ENCODE measurements at places on chromosomes 1 and 21.

DNA sequence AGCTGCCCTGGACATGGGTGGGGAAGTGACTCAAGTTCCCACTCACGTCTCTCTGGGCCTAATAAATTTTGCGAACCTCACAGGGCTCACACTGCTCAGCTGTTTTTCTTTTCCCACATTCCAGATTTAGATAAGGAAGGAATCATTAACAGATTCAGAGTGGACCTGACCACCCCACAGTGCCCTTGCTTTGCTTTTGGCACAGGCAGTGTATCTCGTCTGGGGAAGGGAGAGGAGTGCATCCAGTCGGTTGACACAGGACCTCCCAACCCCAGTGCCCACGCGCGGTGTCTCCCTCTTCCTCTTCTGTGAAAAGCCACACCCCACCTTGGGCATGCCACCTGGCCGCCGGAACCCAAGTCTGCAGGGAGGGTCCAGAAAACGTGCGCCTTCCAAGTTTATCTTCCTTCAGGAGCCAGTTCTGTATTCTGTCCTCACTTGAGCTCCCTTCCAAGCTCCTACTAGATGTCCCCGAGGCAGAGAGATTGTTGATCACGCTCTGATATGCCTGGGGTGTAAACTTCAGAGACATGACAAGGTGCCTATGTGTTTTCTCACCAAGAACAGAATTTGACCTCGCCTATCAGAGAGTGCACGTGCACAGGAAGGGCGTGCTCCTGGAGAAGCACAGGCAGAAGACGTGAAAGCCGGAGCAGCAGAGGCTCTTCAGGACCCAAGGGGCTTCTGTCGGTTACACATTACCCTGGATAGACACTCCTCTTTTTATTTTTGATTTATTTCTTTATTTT, 9.5 kb upstream of the SLC2A5 start:
- no peak for DNase-seq

GRCh38 chr21:28632755-28633408, 359.8 kb downstream of the LTN1 start:
- peak; percentile 40 for DNase-seq

DNA sequence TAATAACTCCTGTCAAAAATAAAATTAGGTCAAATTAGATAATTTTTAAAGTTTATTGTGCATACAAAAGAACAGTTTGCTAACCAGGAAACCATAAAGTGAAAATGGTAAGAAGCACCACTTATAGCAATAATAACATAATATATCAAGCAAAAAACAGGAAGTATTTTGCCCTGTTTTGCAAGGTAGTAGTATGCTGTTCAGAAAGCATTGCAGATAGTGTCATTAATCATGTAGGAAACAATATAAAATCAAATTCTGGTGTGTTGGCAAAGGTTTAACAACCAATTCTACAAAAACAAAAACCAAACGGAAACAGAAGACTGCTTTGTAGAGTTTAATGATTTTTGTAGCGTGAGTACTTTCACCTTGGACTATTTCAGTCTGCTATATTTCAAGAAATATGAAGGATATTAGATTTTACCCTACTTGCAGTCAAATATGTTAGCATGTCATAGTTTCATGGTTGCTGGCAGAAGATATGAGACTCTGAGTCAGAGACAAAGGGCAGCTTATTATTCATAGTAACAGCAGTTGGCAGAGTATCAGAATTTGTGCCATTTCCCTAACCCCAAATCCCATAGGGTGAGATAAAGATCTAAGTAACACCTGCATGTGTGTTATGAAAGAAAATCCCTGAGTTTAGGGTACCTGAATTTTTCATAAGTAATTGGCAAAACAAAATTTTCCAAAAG, 729.0 kb upstream of the BRINP3 start:
- no peak for DNase-seq

GRCh38 chr1:97073936-97074335, 352.4 kb downstream of the PTBP2 start:
- no peak for DNase-seq

DNA sequence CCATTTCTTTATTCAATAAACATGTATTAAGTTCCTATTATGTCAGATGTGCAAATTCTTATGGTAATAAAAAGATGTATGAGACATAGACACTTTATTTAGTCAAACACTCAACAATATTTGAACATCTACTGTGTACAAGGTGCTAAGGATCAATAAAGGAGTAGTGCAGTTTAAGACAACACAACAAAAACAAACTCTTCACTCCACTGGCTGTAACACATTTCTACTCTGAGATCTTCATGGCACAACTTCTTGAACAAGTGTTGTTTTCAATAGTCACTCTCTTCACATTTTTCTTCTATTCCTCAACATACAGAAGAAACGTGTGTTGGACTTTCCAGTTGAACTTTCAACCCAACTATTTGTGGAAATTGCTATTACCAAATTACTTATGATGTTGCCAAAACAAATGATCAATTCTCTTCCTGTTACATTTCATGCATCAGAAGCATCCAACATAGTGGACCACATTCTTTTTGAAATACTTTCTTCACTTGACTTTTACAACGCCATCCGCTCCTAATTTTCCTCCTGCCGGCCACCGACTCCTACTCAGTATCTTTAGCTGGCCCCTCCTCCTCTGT, 25.4 kb downstream of the HSD3B1 start:
- no peak for DNase-seq

DNA sequence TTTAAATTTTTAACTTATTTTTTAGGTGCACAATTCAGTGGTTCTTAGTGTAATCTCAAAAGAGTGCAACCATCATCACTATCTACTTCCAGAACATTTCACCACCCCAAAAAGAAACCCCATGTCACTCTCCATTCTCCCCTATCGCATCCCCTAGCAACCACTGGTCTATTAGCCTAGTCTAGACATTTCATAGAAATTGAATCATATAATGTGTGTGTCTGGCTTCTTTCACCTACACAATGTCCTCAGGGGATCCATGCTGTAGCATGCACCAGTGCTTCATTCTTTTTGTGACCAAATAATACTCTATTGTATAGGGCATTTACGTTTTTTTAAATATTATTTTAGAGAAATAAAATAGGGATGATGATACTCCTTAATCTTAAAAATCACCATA, 64.7 kb downstream of the JAK1 start:
- DNase-seq = no peak

GRCh38 chr1:172125812-172126430, 284.6 kb downstream of the DNM3 start:
- DNase-seq = no peak

DNA sequence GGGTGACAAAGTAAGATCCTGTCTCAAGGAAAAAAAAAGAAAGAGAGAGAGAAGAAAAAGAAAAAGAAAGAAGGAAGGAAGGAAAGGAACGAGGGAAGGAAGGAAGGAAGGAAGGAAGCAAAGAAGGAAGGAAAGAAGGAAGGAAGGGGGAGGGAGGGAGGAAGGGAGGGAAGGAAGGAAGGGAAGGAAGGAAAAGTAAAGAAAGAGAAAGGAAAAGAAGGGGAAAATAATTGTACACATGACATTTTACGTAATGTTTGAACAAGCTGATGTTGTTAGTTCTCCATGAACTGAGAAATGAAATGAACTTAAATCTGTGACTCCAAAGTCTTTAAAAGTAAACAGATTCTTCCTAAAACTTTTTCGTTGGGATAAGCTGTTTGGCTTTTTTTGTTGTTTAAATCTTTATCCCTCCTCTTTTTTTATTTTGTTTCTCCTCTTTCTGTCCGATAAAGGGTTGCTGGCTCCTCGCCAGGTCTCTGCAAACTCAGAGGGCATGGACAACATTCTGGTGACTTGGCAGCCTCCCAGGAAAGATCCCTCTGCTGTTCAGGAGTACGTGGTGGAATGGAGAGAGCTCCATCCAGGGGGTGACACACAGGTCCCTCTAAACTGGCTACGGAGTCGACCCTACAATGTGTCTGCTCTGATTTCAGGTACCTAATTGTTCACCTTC, 59.8 kb downstream of the IL12RB2 start:
- no peak for DNase-seq

GRCh38 chr21:35019631-35020032, 29.5 kb downstream of the RUNX1 start:
- no peak for DNase-seq

DNA sequence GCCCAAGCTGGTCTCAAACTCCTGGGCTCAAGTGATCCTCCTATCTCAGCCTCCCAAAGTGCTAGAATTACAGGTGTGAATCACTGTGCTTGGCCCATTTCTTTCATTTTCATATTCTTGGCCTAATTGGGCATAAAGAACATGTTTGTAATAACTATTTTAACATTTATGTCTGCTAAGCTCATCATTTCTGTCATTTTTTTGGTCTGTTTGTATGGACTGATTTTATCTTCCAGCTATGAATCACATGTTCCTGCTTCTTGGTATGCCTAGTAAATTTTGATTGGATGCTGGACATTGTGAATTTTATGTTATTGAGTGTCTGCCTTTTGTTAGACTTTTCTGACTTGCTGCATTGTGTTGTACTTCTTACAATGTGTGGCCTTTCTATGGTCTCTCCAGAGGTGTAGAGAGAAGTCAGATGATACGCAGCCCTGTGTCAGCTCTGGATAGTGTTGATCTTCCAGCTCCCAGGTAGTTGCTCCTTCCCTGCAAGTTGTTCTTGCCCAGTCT, 39.0 kb upstream of the PPM1J start:
- no peak for DNase-seq

- peak; percentile 69 for DNase-seq
Observed at GRCh38 chr1:201506557-201507359, at the start of gene CSRP1. Gene CSRP1 (minus strand): TSS chr1:201507123. CDS start chr1:201496303, 10,820 bp downstream.

DNA sequence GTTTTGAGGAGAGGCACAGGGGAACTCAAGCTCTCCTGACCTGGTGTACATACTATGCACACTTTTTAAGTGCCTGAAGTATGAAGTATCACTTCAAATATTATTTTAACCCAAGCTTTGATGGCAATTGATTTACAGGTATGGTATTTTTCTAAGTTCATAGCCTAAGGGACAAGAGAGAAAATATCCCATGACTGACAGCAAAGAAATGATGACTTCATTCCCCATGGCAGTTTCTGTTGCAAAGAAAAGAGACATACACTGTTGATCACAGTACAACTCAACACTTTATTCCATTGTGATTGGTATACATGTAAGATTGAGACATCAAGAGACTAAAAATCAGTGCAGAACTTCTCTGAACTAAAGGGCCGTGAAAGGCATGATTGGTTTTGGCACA, 41.8 kb upstream of the BCL10 start:
- no peak for DNase-seq

GRCh38 chr1:185813401-185813979, 79.3 kb downstream of the HMCN1 start:
- DNase-seq = no peak

DNA sequence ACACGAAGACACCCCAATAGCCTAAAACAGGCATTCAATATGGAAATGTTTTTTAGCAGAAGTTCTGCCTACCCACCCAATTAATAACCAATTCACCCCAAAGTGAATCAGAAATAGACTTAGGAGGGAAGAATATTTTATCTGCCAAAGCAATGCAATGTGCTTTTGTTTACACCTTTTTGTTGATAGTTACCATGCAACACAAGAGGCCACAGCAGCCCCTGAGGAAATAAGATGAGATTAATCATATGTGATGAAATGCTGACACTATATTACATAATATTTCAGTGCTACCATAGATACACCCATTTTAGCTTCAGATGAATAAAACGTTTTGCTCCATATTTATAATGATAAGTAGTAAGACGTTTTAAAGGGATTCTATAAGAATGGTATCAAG, 60.9 kb upstream of the RGS2 start:
- no peak for DNase-seq

- DNase-seq = no peak
Observed at GRCh38 chr1:39666772-39667171, 5.1 kb downstream of the NT5C1A start.

GRCh38 chr1:103109311-103109920, 1.1 kb upstream of the COL11A1 start:
- DNase-seq = no peak

DNA sequence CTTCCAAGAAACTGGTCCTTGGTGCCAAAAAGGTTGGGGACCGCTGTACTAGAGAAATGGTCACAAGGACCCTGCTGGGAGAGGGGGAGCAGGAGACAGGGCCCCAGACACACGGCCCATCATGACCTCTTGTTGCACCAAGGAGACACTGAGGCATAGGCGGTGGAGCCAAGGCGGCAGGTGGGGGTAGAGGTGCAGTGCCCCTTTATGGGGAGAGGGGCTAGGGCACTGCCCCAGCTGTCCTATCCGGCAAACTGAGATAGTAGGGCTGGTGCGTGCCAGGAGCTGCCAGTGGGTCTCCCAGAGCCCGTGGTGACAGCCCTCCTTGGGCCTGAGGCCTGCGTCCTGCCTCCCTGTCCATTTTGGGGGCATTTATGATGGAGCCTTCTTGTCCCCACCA, 20.3 kb downstream of the TNNT2 start:
- no peak for DNase-seq

GRCh38 chr1:209688746-209689234, 13.6 kb downstream of the G0S2 start:
- peak; percentile 22 for DNase-seq

- no peak for DNase-seq
Observed at GRCh38 chr1:167723707-167724323, 2.0 kb downstream of the MPZL1 start.

DNA sequence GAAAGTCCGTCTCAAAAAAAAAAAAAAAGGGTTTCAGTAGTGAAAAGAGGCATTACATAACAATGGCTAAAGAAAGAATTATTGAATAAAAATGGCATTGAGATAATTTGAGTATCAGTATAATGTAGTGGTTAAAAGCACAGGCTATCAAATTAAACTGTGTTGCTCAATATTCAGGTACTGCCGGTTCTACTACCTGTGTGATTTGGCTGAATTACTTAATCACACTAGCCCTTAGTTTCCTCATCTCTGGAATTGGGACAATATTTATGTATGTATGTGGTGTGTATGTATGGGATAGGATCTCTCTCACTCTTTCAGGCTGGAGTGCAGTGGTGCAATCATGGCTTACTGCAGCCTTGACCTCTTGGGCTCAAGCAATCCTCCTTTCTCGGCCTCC, 56.1 kb upstream of the TEKT2 start:
- no peak for DNase-seq

DNA sequence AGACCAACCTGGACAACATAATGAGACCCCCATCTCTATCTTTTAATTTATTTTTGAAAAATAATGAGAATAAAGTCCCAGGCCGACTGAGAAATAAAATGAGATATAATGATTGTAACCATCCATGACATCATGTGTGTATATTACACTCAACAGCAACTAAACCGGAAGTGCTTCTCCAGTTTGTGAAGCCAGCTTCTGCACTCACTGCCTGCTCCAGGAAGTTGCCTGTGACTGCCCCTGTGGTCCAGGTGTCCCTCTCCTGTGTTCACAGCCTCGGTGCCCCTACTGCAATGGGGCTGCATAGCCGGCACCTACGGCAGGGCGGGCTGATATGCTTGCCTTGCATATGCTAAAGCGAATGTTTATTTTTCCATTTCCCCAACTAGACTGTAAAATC, 68.3 kb downstream of the SSBP3 start:
- no peak for DNase-seq

- DNase-seq = no peak
Observed at GRCh38 chr1:247459507-247459906, 1.6 kb upstream of the OR2B11 start.

DNA sequence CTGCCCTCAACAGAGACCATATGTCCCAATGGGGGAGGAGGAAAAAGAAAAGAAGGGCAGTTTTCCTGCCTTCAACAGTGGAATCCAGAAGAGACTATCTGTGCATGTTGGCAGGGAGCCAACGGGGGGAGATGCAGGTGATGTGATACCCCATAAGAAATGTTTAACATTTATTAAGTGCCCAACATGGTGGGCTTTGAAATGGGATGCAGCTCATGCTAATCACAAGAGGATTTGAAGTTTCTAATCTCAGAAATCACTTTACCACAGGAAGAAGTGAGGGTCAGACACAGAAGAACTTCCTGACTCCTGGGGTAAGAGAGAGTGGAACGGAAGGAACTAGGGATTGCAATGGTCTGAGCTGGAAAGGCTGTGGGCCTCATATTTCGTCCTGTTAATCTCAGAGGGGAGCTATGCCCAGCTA, 16.2 kb downstream of the CSRP1 start:
- no peak for DNase-seq

All from fibroblast of skin of left quadriceps (primary cell).